NCI-H1105 treated with DMSO at 0.1 percent for 48 hours (cell line): ENCODE measurements at places on chromosomes 12 and 14.
A peak's percentile ranks its signal among the peaks of the same experiment; 100 is the strongest.

- DNase-seq: no peak
These were observed 74.8 kb downstream of the ARL6IP4 start for GRCh38 chr12:123055281-123055766.

- no peak for DNase-seq
These were observed 1.1 kb upstream of the RIOX1 start for GRCh38 chr14:73489481-73490175.

- no peak for DNase-seq
These were observed 111.1 kb downstream of the SMOC1 start for GRCh38 chr14:69990323-69990722.

DNA sequence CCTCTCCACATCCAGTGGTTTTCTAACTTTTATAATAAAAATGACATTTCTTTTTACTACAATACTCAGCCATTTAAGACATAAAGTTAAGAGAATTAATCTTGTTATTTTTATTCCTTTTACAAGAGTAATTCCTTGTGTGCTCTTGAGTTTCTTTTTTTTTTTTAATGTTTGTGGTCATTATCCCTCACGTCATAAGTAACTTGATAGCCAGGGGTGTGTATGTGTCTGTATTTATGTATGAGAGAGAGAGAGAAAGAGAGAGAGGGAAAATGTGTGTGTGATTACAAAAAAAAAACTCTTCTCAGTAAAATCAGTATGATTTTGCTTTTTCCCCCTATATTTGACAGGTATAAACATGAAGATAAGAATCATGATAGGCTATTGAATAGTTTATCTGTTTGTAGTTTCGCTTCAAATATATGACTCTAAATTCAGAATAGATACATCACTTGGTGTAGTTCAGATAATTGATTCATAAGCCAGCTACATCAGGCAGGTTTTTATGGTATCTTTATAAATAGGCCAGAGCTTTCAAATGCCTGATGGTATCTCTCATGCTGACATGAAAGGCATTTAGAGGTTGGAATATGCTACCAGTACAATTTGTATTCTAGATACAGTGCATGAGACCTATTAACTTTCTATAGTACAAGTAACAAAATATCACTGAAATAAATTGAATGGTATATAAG, 34.9 kb downstream of the RERGL start:
- no peak for DNase-seq

DNA sequence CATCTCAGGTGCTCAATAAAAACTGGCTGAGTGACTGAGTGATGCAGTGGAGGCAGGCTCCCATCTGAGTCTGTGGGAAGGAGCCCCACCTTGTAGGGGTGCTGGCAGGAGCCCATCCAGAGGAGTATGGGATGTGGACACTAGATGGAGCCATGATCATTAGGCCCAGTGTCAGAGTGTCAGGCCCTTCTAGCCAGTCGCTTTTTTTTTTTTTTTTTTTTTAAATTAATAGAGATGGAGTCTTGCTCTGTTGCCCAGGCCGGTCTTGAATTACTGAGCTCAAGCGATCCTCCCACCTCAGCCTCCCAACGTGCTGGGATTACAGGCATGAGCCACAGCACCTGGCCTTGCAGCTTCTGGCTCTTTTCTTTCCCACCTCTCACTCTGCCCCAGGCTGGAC, 11.5 kb downstream of the RITA1 start:
- peak; percentile 56 for DNase-seq

GRCh38 chr12:48857278-48857994, 5.5 kb upstream of the DDX23 start:
- no peak for DNase-seq

DNA sequence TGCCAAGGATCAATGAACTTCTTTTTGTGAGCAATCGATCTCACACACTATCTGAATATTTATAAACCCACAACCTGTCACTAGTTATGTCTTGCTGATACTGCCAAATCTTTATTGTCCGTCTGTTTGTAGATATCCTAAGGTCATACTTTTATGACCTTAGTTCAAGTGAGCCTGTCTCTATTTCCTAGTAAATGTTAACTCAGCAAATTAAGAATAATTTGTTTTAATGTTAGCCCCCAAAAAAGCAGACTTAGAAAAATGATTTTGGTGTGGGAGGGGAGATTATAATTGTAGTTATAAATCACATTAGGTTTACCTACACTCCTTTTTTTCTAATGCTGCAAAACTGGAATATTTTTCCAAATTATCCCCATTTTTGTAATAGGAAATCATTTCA, 9.4 kb downstream of the STYK1 start:
- DNase-seq: no peak

DNA sequence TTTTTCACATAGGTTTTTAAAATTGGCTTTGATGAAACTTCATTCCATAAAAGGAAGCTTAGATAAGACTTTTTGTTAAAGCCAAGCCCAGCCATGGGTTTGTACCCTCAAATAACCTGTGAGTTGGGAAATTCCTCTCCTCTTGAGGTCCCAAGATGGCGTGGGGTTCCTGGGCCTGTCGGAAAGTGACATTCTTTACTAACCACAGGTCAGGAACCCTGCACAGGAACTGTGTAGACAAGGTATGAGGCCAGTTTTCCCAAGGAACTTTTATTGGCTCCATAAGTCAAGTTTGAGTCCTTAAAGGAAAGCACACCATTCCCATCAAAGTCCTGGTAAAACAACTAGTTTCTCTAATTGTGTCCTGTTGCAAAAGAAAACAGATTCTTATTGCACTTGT, 65.0 kb upstream of the AMN start:
- DNase-seq: no peak

DNA sequence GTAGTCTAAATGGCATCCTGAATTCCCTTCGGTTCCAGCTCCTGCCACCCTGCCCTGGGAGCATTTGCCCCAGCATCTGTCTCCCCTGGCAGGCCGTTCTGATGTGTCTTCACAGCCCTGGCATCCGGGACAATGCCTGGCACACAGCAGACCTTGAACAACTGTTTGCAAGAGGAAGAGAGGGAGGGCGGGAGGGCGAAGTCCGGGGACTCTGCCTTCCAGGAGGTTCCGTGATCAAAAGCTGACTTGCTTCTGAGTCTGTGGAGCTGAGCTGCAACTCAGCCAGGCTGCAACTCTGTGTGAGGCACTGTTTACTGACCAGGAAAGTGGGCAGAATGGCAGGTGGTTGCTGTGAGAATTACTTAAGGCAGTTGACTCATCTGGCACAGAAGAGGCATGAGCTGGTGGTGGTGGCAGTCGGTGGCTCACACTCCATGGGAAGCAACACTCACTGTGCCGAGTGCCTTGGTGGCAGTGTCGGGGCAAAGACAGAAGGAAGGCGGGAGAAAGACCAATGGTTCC, 61.1 kb upstream of the DLK1 start:
- DNase-seq: no peak

DNA sequence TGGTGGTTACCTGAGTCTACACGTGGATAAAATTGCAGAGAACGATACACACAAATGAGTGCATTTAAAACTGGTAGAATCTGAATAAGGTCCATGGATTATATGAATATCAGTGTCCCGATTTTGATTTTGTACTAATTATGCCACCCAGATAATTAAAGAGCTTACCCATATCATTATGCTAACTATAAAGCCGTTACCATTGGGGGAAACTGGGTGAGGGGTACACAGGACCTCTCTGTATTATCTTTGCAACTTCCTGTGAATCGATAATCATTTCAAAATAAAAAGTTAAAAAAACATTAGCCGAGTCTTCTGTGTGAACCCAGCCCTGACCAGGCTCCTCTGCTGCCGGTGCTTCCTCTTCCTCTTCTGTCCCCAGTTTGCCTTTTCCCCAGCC, 107.1 kb downstream of the SMOC1 start:
- DNase-seq: no peak

DNA sequence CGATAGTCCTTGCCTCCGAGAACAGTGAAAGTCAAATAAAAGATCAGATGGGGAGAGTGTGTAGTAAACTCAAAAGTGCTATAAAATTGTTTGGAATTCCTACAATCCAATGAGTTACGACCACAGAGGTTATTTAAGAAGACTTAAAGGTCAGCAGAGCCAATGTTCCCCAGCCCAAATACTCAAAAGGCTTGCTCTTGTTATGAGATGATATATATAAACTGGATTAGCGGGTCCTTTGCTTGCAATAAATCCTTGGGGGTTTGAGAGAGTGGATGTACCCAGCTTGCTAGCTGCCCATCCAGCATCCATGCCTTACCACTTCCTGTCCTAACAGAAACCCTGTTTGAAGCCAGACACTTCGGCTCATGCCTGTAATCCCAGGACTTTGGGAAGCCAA, 29.0 kb upstream of the MED13L start:
- DNase-seq: no peak

DNA sequence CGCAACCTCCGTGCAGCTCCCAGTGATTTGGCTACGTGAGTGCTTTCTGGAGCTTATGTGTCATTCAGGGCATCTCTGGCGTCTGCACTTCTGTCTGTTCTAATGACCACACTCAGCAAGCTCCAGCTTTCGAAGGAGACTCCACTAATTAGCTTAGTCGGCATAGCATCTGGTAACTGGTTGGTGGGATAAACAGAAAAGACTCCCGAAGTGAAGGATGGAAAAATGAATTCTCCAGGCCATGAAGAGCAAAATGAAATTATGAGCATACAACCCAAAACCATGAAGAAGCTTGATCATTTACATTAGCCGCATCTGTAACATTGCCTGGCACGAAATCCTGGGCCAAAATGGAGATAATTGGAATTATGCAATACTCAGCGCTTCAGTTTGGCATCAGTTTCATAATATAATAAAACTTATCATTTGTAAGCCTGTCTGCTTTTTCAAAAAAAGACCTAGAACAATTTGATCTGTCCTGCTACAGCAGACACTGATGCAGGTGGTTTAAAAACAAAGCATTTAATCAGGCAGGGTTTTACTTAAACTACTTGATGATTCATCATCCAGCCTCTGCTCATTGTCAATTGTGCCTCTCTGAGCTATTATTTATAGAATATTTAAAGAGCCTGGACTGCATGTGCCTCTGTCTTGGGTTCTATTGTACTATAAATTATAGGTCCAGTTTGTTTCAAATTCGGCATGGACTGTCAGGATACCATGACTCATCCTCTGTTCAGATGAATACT, 87.4 kb downstream of the SYT1 start:
- DNase-seq: peak; percentile 97

DNA sequence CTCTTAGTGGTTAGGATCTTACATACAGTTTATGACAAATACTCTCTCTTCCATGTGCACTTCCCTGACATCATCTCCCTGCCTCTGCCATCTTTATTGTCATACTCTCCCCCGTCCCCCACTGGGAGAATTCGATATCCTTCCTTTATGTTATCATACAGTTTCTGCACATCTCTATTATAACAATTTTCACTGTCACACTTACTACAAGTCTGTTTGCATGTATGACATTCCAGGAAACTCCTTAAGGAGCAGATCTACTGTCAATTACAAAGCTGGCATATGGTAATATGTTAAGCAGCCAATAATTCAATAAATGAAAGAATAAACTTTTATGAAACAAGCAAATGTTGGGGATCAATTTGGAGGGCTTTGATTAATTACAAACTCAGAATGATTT, 91.1 kb downstream of the KCNH5 start:
- DNase-seq: no peak

DNA sequence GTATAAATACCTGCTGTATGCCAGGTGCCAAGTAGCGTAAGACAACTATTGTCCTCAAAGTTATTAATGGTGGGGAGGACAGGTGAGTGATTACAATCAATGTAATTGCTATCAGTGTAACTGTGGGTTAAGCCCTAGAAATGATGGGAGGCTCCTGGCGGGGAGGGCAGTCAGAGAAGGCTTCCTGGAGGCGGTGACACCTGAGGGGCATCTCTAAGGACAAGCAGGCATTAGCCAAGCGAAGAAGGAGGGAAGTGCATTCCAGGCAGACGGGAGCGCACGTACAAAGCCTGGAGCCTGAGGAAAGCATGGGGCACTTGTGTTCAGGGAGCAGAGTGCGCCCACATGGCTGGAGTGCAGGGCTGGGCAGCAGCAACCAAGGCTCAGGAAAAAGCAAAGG, 182.9 kb upstream of the PRMT8 start:
- DNase-seq: no peak

- no peak for DNase-seq
These were observed 1526.6 kb upstream of the FLRT2 start for GRCh38 chr14:84003346-84003745.

GRCh38 chr14:69363055-69363454, 35.0 kb downstream of the ERH start:
- no peak for DNase-seq

DNA sequence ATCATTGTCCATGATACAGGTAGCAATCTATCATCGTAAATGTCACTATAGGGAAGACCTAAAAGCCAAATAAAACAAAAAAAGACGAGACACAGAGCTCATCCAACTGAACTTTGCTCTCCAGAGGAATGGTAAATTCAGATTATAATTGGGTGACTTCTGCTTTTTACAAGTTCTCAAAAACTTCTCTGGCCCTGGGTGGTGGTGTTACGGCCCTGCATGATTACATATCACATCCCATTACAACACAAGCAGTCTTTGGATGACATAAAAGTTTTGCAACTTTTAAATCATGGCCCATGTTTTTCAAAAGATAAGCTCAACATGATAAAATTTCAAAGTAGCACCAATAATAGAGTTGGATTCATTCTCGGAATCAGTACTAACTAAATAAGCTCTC, 299.6 kb downstream of the DIO2 start:
- DNase-seq: no peak

DNA sequence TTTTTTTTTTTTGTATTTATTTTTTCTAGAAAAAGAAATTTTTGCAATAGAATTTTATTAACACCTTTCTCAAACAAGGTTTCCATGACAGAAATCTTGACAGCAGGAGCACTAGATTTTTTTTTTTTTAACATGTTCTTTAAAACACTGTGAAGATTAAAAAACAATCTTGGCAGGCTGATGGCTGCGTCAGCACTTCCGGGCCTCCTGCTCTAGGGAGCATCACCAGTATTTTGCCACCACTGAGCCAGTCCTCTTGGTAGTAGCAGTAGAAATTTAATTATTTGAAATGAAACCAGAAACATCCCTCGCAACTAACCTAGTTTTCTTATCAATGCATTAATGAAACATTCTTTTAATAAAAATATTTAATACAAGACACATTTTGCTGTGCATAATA, 99.6 kb downstream of the APAF1 start:
- DNase-seq: no peak

DNA sequence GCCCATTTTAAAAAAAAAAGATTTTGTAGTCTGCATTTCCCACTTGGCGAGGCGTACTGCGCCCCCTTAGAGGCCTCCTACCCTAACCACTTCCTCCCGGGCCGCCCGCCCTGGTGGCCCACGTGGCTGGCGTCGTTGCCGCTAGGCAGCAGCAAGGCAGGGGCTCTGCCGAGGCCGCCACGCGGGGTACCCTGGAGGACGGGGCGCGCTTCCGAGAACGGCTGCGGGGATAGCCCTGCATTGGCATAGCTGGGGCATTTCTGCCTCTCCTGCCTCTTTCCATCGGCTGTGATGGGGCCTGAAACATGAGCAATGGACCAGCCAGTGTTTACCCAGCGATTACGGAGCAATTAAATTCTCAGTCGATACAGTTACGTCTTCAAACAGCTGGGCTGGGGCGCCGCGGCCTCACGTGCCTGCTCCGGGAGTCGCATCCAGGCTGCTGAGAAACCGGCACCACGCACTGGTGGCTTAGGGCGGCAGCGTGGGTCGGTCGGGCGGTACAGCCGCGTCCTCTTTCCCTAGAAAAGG, 38.0 kb downstream of the IQSEC3 start:
- peak; percentile 96 for DNase-seq
